ENCODE measurements at places on chromosomes 2 and 18. TPM values are rescaled to one million over a fixed set of nuclear protein-coding genes. Genes with fewer than 3 reads are reported as not detected.

KLF7 gene
- 36.3 TPM for total RNA-seq

ATP6V1B1 gene
- not detected for total RNA-seq

GRCh38 chr18:12947285-12948049 lies at the start of gene SEH1L:
TSS of gene SEH1L (plus strand) at chr18:12948011. CDS start at chr18:12948122, 111 bp downstream.
- peak within 1 kb of the TSS; percentile 86 for H3K4me3 ChIP-seq
- no peaks in the 10 kb centered on the region for H3K27me3 ChIP-seq
- DNase-seq = peak; percentile 100
- peaks cover 15% of the 10 kb centered on the region for H3K4me1 ChIP-seq
- no peaks in the 10 kb centered on the region for H3K36me3 ChIP-seq

- no peaks in the 10 kb centered on the region for H3K27me3 ChIP-seq
- no peaks in the 10 kb centered on the region for H3K4me1 ChIP-seq
- H3K4me3 ChIP-seq = no peak overlapping the region
- no peak for DNase-seq
These were observed 58.7 kb downstream of the FASTKD2 start for GRCh38 chr2:206824087-206824618.

DNA sequence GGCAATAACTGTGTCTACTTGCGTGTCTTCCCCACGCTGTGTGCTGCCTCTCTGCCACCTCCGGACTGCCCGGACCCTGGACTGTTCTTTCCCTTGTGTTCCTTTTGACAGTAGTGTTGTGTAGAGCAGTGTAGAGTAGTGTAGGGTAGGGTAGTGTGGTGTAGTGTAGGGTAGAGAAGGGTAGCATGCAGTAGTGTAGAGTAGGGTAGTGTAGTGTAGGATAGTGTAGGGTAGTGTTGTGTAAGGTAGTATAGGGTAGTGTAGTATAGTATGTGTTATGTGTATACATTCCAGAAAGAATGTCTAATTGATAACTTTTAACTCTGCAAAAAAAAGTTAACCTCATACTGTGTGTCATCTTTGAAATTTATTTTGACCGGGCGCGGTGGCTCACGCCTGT lies 49.7 kb upstream of the ZNF236 start:
- no peak overlapping the region for H3K4me3 ChIP-seq
- DNase-seq = no peak
- no peaks in the 10 kb centered on the region for H3K4me1 ChIP-seq
- H3K36me3 ChIP-seq = no peaks in the 10 kb centered on the region
- H3K27me3 ChIP-seq = no peaks in the 10 kb centered on the region

DNA sequence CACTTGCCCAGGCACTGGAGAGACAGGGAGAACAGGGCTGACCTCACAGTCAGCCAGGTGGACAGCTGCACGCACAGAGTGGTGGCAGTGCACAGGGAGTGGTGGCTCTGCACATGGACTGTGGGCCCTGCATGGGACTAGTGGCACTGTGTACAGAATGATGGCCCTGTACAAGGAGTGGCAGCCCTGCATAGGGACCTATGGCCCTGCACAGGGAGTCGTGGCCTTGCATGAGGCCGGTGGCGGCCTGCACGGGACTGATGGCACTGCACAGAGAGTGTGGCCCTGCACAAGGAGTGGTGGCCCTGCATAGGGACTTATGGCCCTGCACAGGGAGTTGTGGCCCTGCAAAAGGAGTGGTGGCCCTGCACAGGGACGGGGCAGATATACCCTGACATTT lies 19.1 kb upstream of the STEAP3 start:
- H3K27me3 ChIP-seq = no peaks in the 10 kb centered on the region
- H3K4me3 ChIP-seq = no peak overlapping the region
- no peaks in the 10 kb centered on the region for H3K4me1 ChIP-seq
- no peaks in the 10 kb centered on the region for H3K36me3 ChIP-seq

Data from heart left ventricle (tissue), 16 donors.